ENCODE measurements at places on chromosomes 7 and 10.

DNA sequence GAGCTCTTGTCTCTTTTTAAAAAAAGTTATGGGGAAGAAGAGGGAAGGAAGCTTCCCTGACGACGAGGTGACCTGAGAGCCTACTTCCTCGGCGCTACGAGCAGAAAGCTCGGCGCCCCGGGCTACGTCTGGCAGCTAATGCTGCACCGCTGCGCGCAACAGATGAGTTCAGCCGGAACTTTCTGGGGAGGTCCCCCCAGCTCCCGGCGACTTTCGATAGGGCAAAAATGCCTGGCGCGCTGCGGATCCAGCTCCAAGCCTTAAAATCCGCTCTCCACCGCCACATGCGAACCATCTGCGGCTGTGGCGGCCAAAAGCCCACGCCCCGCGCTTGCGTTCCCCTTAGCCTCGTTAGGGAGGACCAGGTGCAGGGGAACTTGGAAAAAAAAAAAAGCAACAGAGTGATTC is 621 bp downstream of the P4HA1 start:
- DNase-seq: peak; percentile 30

DNA sequence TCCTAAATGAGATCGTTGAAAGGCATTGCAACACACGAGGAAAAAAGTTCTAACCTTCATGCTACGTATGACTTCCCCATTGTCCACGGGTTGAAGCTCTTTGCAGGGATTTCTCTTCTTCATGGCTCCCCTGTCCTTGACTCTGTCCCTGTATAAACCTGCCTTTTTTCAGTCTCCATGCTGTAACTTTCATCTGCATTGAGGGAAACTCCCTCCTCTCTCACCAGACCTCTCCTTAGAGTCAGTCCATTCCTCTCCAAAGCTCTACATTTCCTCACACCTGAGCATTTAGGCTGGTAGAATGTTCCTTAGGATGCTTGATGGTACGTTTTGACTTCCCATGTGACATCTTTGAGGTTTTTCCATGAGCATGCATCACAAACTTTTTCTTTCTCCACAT is 134.2 kb upstream of the FAM171A1 start:
- no peak for DNase-seq

DNA sequence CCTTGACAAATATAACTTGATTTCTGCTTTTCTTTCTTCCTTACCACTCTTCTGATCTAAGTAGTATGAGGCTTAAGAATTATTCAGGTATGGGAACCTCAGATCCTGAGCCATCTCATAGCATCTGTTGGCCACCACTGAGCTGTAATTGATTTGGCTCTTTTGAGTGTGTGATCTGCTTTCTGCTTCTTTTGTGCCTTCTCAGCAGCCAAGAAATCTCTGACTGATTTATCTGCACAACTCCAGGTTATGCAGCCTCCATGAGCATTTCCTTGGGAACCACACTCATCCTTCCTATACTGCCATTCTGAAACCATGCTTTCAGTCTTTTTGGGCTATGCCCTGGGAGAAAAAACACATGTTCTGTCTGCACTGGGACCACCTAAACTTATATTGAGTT is 178.0 kb upstream of the FAM3C start:
- no peak for DNase-seq

DNA sequence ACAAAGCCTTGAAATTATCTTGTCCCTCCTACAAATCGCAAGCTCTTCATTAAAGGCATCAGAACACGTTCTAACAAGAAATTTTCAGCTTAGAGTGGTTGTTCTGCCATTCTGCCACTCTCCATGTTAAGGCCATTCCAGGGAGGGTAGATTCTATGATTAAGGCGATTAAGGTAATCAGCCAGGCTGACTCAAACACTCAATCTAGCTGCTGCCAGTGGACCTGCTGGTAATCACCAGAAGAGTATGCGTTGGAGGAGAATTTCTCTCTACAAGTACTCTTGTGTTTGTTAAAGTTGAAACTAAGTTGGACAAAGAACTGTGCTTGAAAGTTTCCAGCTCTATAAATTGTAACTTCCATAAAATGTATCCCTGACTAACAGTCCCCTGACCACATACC is 149.2 kb upstream of the COL1A2 start:
- DNase-seq: no peak

DNA sequence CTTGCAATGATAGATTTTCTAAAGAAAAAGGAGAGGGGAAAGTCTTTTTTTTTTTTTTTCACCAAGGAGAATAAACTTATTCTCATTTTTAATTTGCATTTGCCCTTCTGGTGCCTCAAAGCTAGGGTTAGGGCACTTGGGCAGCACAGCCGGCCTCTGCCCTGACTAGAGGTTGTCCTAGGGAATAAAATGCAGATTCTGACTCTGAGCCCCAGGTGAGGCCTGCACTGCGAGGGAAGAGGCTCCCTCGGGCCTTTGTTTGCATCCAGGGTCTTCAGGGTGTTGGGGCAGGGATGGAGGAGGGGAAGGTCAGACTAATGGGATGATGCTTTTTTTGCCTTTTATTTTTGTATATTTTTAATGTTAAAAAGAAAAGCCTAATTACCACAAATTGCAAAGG is 7.8 kb downstream of the MYL7 start:
- DNase-seq: no peak

DNA sequence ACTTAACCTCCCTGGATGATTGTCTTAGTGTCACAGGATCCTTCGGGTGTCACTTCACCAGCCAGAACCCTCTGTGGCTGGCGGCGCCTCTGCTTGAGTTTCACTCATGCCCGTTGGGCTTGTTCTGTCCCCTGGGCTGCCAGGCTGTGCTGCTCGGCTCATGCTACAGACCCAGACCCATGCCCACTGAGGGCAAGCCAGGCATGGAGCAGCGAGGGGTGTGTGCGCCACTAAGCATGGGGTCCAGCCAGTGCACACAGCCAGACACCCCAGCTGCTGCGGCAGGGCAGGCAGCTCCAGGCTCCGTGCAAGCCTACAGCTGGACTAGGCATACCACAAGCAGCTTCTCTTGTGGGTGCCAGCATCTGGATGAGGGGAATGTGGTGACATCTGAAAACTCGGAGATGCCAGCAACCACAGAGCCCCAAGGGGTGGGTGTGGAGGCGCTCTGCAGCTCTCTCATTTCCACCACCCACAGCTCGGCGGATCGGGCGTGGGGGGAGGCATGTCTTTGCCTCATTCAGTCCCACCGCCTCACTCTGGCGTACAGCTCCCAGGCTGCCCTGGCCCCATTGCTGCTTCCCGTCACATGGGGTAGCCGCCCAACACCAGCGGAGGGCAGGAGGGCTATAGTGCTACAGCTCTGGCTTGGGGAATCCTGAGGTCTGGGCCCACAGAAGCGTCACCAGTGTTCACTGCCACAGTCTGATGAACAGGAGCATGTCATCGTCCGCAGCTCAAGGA is 269.6 kb upstream of the LRGUK start:
- no peak for DNase-seq

DNA sequence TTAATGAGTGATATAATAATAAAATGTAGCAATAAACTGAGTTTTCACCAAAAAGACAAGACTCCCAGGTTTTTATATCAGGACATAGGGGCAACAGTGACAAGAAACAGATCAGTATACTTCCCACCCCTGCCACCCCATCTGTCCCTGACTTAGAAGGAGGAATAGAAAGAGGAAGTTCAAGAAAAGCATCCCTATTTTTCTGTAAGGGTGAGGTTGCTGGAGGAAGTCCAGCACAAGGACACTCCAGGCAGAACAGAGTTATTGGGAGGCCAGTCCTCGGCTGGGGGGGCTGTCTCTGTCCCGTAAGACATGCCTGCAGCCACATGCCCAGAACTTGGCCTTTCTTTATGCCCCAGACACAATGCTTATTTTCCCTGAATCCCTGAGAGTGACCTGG is 16.5 kb upstream of the TLX1 start:
- no peak for DNase-seq

DNA sequence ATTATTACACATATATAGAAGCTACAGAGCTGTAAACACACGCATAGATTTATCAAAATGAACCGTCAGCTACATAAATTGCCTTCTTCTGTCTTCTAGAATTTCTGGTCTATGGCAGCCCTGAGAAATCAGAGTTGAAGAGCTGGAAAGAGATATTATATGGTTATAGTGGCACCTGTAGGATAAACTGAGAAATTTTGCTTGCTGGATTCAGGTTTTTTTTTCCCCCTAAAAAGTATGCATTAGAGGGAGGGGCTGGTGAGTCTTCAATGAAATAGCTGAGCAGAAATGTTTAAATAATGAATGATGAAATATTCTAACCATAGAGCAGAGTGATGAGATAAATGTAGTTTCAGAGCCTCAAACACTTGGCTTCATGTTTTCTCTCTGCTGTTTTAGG is 78.0 kb upstream of the DYNC1I1 start:
- DNase-seq: no peak

DNA sequence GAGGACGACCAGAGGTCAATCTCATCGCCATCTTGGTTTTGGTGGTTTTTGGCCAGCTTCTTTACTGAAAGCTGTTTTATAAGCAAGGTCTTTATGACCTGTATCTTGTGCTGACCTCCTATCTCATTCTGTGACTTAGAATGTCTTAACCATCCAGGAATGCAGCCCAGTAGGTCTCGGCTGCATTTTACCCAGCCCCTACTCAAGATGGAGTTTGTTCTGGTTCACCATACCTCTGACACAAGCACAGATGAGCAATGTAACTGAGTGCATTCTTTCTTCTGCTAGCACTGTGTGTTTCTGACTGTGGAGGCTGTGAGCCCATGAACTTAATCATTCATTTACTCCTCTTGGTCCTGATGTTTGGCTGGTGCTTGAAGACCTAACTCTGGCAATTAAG is 794.5 kb upstream of the CELF2 start:
- DNase-seq: no peak

DNA sequence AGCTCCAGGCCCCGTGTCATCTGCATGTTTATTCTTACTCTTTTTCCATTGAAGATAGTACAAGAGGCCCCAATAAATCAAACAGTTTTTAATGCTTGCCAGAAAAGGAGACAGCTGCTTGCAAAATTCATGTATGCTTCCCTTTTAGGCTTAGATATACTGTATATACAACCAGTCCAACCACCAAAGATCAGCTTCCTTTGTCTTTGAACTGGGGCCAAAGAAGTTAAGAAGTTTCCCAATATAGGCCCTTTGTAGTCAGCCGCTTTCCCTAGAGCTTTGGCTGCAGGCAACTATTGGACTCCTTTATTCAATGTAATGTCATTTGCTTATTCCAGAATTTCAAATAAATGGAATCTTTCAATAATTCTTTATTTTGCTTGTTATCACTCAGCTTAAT is 1395.0 kb downstream of the GATA3 start:
- no peak for DNase-seq

GRCh38 chr7:27159266-27160144 is 3.0 kb upstream of the HOXA7 start:
- no peak for DNase-seq

DNA sequence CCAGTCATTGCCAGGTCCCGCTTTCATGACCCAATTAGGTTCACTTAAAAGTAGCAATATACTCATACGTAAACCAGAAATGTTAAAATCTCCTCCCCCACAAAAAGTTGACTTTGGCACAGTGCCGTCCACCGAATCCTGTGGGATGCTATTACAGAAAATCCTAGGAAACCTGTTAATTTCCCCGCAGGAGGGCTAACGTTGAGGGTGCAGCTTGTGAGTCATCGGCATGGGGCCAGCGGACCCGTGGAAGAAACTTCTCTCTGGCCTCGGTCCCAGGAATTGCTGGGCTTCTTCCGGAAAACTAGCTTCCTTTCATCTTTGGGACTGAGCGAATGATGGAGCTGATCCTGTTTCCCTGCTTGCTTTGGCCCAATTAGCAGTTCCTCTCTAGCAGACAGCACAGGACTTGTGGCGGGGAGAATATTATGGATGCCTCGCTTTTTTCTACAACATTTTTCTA is 13.5 kb downstream of the CRYGN start:
- DNase-seq: peak; percentile 93

DNA sequence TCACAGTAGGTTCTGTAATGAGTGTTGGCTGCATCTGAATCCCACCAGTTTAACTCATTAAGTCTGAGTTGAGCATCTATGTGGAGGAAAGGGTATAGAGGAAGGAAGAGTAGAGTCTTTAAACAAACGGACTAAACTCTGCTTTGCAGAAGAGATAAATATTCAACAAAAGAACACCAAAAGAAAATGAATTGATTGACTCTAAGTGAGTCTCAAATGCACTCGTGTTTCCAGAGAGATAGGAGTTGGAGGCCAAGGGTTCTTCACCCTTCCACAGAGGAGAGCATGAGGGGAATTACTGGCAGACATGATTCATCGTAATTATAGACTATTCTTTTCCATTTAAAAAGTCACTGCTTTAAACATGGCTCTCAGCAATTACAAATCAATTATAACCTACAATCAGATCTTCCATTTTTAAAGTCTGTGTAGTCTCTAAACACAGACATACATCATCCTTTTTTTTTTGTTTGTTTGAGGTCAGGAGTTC is 56.3 kb downstream of the PLPP4 start:
- no peak for DNase-seq

- DNase-seq: no peak
Observed at GRCh38 chr10:67306588-67307205, 380.9 kb downstream of the LRRTM3 start.
